ENCODE measurements at places on chromosomes 2 and 18.

GRCh38 chr18:48639772-48640432, 101.1 kb downstream of the CTIF start:
- DNase-seq: no peak

DNA sequence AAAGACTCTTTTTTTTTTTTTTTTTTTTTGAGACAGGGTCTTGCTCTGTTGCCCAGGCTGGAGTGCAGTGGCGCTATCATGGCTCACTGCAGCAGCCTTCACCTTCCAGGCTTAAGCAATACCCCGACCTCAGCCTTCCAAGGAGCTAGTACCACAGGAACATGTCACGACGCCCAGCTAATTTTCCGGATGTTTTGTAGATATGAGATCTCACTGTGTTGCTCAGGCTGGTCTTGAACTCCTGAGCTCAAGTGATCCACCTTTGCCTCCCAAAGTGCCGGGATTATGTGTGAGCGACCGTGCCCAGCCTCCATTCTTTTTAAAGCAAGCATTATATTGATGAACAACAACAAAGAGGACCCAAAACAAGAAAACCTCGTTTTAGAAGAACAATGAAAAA, 307.1 kb upstream of the ID2 start:
- no peak for DNase-seq

DNA sequence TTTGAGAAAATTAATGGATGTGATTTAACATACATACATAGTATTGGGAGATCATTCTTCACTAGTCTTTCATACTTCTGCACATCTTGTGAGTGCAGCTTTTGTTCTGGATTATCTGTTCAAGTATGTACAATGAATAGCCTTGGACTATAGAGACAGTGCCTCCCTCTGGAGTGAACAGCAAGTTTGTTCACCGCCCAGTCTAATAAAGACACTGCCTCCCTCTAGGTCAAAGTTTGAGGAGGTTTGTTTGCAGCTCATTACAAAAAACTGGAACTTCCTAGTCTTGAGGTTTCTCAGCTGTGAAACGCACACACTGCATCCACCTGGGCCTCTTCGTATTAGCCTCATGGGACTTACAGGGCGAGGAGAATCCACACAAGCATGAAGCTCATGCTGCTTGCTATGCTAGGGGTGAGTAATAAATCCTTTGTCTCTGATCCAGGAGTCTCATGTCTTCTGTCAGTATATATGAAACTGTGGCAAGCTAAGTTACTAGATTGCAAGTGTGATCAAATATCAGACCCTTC, 26.0 kb upstream of the LAPTM4A start:
- no peak for DNase-seq

- DNase-seq: peak; percentile 79
Observed at GRCh38 chr2:96325884-96326255, 753 bp downstream of the ITPRIPL1 start.

DNA sequence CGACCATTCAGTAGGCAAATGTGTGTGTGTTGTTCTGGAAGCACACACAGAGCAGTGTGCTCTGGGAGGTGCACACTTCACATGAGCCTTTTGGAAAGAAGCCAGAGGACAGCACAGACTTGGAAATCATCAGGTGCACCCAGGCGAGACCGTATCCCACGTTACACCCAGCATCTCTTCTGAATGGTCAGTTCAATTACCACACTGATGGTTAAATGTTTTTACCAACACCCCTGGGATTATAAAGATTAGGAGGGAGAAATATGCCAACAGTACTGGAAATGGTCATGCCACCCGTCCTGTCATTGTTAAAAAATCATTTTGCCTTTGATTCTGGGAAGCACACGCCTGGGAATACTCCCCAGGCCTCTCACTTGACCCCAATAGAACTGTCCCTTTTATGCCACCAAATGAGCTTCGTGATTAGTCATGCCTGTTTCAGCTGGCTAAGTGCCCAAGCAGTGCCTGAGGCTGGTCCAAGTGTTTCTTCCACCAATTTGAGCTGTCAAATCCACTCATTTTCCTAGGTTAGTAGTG, 183.7 kb downstream of the NRP2 start:
- no peak for DNase-seq

GRCh38 chr2:35870713-35871112, 484.9 kb upstream of the CRIM1 start:
- DNase-seq: no peak

DNA sequence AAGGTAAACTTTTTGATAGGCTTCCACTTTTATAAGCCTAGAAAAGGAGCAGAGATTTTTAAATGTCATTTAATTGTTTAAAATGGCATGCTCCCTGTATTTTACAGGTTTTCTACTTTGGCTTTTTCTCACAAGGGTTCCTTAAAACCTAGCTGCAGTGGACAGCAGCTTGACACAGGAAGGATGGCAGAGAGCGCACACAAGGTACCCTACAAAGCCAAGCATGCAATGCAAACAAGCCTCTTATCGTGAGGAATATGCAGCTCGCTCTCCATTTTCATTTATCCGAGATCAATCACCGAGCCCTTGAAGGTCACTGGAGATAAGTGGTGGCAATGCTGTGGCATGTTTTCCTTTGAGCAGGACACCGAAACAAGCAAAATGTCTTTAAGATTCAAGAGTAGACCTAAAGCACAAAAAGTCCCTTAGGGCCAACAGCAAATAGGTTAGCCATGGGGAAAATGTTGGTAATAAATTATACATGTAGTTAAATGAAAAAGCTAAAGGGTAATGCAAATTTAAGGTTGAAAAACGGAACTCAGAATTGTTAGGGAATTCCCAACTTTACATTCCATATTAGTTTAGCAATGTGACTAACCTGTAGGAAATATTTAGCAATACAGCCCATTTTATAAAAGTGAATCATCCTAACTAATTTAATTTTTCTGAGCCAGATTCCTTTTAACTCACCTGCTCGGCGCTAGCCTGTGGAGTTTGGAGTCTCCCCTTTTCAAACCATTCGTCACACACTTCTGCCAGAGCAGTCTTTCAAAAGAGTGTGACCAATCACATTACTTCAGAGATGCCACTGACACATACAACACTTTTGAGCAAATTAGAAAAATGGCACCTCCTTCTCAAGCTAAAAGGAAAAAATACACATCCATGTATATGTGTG, 337.9 kb upstream of the PKDCC start:
- DNase-seq: no peak

DNA sequence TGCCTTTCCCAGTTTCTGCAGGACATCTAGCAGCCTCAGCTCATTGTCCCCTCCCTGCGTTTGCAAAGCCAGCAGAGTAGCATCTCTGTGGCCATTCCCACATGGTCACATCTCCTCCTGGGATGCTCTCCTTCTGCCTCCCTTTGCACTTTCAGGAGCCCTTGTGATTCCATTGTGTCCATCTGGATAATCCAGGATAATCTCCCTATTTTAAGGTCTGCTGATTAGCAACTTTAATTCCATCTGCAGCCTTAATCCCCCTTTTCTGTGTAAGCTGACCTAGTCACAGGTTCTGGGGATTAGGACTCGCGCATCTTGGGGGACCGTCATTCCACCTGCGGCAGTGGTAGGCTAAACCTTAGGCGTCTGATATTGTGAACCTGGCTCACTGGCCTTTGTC, 70.7 kb downstream of the NEDD4L start:
- DNase-seq: no peak

DNA sequence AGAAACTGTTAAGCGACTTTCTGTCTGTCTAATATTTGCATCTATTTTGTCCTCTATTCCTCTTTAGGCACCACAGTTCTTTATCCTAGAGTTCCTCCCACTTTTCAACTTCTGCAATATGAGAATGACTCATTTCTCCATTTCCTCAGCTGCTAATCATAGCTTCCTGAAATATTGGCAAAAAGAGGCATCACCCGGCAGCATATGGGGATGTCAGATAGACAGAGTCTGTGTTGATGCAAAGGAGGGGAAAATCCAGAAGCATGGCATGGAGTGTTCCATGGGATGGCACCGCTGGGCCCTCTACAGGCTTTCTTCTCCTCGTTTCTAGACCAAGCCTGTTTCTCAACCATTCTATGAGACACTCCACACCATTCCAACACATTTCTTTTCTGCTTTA, 93.4 kb downstream of the DOCK10 start:
- no peak for DNase-seq

GRCh38 chr2:5145801-5146200, 546.4 kb upstream of the SOX11 start:
- no peak for DNase-seq

DNA sequence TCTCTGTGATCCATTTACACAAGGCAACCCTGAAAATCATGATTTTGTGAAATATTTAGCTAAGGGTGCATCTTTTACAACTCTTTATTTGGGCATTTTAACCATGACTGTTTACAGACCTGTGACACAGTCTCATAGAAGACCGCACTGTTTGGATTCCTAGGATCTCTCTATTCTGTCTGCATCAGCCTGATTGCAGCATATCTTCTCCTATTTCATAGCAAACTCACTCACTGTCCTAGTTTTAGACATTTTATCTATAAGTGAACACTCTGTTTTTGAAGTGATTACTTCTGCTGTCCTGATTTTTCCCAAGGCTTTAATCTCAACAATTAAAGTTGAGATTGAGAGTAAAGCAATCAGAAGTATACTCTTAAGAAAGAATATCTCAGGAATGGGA, 56.2 kb downstream of the CAVIN2 start:
- DNase-seq: no peak

GRCh38 chr2:19847486-19847885, 54.3 kb downstream of the TTC32 start:
- no peak for DNase-seq

- DNase-seq: no peak
Observed at GRCh38 chr2:234840336-234840735, 111.5 kb upstream of the SH3BP4 start.

GRCh38 chr2:20643060-20643459, 7.8 kb downstream of the HS1BP3 start:
- DNase-seq: no peak

GRCh38 chr2:52084759-52085158, 1052.8 kb upstream of the NRXN1 start:
- DNase-seq: no peak

DNA sequence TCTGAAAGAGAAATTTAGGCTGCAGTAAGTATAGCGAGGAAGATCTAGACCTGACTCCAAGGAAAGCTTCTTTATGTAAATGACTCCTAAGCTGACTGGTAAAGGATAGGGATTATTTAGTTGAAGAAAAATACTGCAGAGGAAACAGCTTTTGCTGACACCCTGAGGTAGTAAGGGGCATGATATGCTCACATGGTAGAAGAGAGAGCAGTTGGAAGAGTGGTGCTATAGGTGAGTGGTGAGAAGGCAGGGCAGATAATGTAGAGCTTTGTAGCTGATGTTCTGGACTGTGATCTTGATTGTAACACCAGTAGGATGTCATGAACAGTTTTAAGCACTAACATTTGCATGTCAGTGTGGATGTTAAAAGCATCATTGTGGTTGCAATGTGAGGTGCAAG, 639.1 kb upstream of the SLC39A10 start:
- DNase-seq: no peak

Data from activated CD4-positive, alpha-beta T cell treated with anti-CD3 and anti-CD28 coated beads, Interleukin-10, Interleukin-2, amounts not matched to agents 100 ng/mL and 50 ng/mL, durations not matched to agents 16 hours and 8 hours (primary cell).